ENCODE measurements at places on chromosomes 13 and 19.

DNA sequence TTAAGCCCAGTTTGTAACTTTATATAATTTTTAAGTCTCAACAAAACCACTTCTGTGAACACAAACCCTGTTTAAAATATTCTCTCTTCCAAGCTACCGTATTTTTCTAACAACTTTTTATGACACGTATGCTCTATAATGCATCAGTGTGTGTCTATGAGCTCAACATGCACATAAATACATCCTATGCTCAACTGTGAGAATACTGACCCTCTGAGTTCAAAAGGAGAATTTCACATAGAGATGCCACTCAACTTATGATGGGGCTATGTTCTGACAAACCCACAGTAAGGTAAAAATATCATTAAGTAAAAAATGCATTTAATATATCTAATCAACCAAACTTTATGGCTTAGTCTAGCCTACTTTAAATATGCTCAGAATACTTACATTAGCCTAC, 1139.7 kb upstream of the SPRY2 start:
- DNase-seq = no peak

DNA sequence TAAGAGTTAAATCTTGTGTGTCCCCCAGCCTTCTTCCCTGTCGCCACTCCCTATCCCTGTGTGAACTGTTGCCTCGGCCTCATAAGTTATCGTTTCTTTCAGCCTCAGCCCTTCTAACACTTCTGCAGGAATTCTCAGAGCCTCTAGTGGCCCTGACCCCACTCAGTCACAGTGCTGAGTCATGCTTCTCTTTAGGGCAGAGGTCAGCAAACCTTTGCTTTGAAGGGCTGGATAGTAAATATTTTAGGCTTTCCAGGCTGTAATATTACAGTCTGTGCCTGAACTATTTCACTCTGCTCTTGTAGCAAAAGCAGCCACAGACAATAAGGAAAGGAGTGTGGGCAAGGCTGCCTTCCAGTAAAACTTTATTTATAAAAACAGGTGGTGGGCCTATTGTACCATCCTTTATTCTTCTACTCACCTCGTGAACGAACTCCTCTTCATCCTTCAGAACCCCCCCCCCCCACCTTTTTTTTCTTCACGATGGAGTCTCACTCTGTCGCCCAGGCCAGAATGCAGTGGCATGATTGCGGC, 22.1 kb downstream of the MYO9B start:
- no peak for DNase-seq

- no peak for DNase-seq
These were observed 5.7 kb downstream of the MIDN start for GRCh38 chr19:1254081-1254527.

- DNase-seq = no peak
These were observed 1194.0 kb downstream of the PCDH9 start for GRCh38 chr13:66036024-66036614.

- DNase-seq = no peak
These were observed 194.2 kb upstream of the TSHZ3 start for GRCh38 chr19:31543456-31543855.

DNA sequence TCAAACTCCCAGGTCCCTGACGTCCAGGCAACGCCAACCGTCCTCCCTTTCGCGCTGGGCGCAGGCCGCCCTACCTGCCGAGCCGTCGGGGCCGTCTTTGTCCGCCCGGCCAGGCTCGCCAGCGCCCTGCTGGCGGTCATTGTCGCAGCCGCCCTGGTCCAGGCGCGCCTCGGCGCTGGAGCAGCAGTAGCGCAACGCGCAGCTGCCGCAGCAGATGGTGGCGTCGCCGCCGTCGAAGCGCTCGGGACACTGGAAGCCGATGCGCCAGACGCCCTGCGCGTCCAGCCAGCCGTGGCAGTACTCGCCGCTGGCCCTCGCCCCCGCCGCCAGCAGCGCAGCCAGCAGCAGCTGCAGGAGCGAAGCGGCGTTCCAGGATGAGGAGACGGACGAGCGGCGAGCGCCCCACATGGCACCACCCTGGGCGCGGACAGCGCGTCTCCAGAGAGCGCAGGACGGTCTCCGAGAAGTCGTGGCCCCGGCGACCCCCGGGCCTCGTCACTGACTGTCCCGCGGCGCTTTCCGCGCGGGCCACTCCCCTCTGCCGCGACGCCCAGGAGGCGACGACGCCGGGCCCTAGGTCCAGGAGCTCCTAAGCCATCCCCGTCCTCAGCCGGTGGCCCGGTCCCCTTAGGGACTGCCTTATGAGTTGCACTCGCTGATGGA, 1.1 kb downstream of the SHISA2 start:
- peak; percentile 40 for DNase-seq

DNA sequence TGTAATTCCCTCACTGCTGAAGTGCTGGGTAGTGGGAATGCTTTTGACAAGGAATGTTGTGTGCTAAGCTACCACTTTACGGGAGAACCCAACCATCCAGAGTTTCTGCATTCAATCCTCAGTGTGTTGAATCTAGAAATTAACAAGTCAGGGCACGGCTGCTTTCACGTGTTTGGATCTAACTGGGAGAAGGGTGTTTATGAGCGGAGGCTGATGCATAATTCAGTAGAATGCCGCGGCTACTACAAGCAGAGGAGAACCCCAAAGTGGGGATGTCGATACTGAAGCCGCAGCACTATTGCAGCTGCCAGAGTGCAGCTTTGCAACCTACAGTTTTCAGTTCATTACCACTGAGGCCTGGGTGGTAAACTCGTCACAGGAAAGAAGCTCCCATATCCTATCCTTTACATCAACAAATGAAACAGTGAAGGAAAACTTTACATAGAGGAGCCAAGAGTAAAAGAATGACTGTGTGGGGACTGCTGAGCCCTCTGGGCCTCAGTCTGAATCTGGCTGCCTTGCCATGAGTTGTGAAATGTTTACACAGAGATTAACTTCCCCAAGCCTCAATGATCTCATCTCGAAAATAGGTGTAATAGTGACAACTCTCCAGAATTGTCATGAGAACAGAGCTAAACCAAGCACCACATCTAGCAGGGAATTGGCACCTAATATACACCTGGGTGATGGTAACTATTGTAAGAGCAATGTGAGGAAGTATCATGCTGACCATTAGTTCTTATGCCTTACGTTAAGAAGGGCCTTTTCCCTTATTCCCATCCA, 531.7 kb downstream of the MYO16 start:
- no peak for DNase-seq

DNA sequence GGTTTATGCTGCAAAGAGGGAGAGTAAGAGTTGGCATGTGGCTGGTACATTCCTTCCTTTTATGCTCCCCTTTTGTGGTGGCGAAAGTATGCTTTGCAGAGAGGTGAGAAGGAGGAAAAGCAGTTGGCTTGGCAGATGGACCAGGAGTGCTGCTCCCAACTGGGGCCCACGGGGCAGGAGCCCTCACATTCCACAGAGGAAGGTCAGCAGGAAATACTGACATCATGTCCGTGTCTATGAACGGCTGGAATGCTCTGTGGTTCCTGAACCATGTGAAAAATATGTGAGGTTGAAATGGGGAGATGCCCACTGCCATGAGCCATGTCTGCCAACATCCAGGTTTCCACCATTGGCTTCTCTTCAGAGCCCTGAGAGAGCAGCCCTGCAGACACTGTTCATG, 33.3 kb upstream of the GAS6 start:
- DNase-seq = no peak

- DNase-seq = peak; percentile 87
These were observed 13.6 kb downstream of the LTBP4 start for GRCh38 chr19:40614622-40615411.

GRCh38 chr13:60226507-60226906, 62.8 kb upstream of the DIAPH3 start:
- no peak for DNase-seq

DNA sequence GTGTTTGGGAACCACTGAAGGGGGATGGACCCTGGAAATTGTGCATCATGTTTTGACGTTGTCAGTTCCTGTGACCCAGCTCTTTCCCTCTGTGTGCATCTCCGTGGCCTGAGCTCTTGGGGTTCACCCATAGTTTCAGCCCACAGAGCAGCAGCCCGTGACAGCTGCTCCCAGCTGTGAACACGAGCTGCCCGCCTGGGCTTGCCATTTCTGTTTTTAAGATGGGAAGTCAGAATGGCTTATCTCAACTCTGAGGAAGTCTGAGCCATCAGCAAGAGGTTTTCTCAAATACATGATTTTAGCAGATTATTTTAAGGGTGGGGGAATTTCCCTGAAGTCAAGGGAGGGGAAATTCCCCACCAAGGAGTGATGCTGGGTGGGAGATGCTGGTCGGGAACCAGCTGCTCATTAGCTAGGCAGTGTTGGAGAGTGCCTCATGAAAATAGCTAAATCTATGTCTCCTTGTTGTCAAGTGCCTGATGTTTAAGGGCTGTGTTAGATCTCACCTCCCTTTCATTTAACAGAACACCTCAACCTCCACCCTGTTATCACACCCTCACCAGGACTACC, 34.8 kb upstream of the C1QTNF9 start:
- DNase-seq = peak; percentile 73

- DNase-seq = no peak
These were observed 184.1 kb downstream of the HS6ST3 start for GRCh38 chr13:96274046-96274445.

DNA sequence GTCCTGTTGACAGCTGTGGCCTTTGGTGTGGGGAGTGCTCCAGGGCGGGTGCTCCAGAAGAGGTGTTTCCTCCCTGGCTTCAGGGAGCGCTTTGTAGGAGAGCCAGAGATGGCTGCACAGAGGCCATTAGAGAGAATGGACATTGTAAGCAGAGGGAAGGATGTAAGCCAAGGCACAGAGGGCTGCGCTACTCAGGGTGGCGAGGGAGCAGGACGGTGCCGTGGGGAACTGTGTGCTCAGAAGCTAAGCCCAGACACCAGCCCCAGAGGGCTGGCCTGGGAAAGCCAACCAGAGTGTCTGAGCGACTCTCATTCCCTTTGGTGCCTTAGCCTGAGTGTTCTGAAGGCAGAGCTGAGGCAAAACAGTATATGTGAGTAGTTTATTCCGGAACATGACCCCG, 92.2 kb downstream of the TSHZ3 start:
- DNase-seq = no peak

GRCh38 chr13:28495538-28496187, 735 bp upstream of the FLT1 start:
- DNase-seq = no peak

DNA sequence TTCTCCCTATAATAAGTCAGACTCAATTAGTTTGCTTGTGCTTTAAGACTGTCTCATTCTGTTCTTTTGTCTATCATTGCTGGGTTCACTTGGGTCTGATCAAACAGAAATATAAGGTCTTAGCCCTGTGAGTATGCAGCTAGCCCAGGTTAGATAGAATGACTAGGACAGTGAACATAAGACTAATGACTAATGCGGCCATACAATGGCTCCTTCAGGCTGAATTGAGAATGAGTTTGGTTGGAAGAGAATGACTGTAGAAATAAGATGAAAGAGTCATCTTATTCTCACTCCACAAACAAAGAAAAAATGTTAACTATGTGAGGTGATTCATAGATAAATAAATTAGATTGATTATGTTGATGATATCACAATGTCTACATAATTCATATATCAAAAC, 50.1 kb upstream of the OBI1 start:
- no peak for DNase-seq
